ENCODE measurements at places on chromosomes 3 and 15. TPM values are rescaled to one million over a fixed set of nuclear protein-coding genes. Genes with fewer than 3 reads are reported as not detected.

- DNase-seq = no peak
Observed at GRCh38 chr3:188486126-188486525, 332.2 kb downstream of the LPP start.

- no peak for DNase-seq
Observed at GRCh38 chr15:88038261-88038660, 218.3 kb downstream of the NTRK3 start.

GRCh38 chr3:99542767-99543518 lies 95.5 kb upstream of the COL8A1 start:
- no peak for DNase-seq

- DNase-seq = no peak
Observed at GRCh38 chr3:175478301-175478700, 619.2 kb downstream of the NAALADL2 start.

The CPEB1 gene
- 0.84 TPM for total RNA-seq

The PAK6 gene
- total RNA-seq = 0.93 TPM

Measured in neural crest cell (in vitro differentiated cells).